ENCODE measurements at places on chromosomes 16 and 17.

- no peak for DNase-seq
Measured at GRCh38 chr17:72477491-72477890, 356.7 kb downstream of the SOX9 start.

- no peak for DNase-seq
Measured at GRCh38 chr17:40612599-40613244, 34.9 kb downstream of the SMARCE1 start.

DNA sequence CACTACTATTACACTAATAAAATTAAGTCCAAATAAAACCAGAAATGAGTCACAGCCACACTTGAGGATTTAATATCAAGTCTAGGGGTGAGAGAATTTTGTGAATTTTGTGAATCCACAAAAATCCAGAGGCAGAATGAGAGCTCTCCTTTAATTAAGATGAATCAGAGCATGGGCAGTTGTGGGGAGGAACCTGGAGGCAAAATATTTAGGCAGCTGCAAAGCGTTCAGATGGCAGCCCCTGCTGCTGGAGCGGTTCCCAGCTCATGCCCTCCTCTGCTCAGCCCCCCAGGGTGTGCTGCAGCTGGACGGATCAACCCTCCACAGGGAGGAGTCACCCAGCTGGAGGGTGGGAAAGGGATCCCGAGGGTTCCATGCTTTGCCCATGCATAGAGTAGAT is 43.4 kb upstream of the IRX6 start:
- DNase-seq: no peak

- no peak for DNase-seq
Measured at GRCh38 chr17:43140396-43141332, 15.5 kb upstream of the BRCA1 start.

DNA sequence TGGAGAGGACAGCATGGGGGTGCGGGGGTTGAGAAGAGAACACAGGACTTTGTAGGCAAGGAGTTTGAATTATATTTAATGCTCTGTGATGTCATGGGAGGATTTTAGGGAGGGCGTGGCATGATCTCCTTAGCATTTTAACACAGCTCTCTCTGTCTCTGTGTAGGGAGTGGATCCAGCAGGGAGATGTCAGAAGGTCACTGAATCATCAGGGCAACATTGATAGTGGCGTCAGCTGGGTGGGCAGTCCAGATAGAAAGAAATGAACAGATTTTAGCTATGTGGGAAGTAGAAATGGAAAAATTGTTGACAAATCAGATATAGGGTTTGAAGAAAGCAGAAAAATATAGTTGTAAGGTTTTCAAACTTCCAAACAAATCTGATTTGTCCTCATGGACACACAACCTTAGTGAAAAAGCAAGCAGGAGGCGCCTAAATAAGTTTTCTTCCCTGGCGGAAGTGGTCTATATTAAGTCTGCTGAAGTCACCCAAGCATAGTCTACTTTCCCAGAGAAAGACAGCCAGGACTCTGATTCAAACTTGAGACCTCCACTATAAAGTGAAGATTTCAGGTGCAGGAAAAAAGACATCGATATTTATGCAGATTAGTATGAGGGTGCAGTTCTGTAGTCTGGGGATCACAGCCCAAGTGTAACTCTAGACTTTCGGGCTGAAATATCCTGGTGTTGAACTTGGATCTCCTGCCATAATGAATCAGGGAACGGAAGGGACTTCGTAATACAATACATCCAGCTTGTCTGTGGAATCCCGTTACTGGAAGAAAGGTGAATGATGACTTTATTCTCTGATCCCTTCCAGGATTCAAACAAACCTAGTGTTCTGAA is 10.1 kb upstream of the PCTP start:
- no peak for DNase-seq

DNA sequence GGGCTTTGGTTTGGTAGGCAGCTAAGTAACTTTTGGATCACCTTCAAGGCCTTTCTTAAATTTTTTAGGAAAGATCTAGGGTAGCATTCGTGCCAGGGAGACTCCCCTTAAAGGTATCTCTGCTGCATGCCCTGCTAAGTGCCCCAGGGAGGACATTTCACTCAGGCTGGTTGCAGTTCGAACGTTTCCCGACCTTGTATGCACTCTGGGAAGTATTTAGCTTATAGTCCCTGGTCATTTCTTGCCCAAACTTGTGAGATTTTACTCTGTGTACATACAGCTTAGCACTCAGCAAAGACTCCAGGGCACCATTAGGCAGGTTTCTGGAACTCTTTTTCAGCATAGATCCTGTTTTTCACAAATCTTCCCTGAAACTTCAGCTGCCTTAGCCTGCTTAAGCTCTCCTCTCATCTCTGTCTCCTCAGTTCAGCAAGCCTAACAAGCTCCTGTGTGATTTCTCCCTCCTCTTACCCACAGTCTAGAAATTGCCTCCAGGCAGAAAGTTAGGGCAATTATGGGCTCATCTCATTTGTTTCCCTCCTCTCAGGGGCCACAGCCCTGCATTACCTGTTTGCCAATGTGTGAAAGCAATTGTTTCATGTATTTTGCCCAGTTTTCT is 84.6 kb downstream of the MRTFB start:
- no peak for DNase-seq

DNA sequence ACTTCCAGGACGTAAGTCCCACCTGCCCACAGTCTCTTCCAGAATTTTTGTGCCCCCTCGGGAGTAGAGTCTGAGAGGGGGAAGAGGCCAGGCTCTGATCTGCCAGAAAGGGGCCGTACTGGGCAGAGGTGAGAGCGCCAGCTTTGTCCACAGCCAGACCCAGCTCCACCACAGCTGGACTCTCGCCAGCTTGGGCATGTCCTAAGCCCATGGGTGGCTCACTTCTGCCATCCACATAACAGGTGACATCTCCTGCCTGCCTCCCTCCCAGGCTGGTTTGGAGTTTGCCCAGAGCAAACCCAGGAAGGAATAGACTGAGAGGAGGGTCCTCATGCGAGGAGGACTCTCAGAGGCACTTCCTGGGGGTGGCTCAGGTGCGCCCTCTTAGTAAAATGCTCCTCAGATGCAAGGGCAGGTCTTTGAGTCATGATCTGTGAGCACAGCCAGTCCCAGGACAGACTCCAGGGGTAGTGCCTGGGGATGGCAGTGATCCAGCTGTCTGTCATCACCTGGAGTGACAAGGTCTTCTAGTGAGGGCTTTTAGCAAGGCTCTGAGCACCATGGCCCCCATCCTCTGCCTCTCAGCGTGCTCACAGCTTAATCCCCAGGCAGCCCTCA is 89.2 kb downstream of the AMFR start:
- DNase-seq: no peak

DNA sequence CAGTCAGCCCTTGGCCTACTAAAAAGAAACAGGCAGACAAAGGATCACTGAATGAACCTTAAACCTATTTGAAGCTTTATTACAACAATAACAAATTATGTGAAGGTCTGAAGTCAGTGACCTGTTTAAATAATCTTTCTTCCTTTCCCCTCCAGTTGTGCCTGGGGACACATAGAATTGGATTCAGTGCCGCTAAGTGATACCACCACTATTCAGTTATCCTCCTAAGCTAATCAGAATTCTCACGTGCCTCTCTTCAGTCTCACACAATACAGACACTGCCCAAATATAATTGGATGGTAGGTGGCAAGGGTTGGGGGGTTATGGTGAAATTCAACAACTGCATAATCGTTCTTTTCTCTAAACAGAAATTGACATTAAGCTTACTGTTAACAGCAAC is 11.4 kb downstream of the TXNDC11 start:
- no peak for DNase-seq

DNA sequence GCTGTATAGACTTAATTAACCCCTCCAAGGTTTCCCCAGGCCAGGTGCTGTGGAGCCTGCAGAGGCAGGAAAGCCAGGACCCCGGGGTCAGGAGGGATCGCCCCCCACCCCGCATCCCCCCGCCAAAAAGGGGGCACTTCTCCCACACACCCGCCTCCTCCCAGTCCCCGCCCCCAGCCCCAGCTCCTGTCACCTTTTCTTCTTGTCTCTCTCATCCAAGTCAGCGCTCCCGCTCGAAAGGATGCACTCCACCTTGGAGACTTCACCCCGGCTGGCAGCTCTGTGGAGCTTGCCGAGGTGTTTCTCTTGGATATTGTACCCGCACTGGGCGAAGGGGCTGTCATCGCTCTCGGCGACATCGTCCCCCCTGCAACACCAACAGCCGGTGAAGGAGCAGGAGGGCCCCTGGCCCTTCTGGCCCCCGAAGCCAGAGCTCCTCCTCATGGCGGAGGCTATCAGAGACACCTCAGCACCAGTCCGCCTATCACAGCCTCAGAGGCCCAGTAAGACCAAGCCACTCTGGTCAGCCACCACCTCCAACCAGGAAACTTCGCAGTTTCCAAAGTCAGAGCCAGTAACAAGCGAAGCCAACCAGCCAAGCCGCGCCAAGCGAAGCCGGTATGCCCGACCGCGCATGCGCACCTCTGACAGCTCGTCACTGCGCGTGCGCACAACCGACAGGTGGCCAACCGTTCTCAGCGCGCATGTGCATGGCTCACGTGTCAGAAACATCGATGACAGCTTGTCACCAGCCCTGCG is 52.5 kb downstream of the SHCBP1 start:
- no peak for DNase-seq

DNA sequence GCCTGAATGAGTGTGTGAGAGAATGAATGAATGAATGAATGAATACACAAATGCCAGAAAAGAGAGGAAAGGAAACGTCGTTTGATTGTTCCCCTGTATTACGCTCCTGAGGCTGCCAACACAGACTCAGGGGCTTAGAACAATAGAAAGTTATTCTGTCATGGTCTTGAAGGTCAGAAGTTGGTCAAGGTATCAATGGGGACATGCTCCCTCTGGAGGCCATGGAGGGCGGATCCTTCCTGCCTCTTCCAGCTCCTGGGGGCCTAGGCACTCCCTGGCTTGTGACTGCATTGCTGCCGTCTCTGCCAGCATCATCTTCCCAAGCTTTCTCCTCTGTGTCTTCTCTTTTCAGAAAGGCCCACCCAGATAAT is 1.5 kb upstream of the SLC38A8 start:
- DNase-seq: no peak

GRCh38 chr16:11045846-11046245 is 101.5 kb downstream of the CLEC16A start:
- no peak for DNase-seq

DNA sequence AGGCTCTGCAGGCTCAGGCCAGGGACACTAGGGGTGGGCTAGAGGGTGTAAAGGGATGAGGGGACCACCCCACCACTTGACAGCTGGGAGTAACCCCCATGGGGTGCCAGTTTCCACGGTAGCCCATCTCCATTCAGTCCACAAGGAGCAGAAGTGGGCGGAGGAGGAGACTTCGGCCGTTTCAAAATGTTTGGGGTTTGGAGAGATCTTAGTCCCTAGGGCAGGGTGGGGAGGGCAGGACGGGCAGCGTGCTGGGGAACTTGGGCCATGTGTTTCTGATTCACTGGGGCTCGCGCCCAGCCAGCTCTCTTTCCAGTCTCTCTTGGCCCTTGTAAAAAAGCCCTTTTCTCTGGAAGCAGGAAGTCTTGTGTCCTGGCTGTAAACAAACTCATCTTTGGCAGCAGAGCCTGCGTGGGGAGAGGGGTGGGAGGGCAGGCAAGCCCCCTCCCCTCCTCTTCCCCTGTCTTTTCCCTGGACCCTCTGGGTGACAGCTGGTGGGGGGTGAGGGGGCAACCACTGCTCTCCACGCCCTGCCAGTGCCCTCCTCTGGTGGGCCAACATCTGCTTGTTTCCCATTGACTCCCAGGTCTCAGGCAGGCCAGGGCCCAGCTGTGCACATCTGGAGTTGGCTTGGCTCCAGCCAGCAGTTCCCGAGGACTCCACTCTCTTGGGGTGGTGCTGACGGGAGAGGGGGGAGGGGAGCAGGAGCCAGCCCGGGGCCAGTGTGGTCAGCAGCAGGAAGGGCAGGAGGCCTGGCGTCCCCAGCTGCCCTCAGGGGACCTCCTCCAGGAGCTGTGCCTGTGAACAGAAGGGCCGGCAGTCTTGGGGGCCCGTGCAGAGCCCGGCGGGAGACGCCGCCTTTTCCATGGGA is 8.1 kb downstream of the CYGB start:
- DNase-seq: peak; percentile 47

DNA sequence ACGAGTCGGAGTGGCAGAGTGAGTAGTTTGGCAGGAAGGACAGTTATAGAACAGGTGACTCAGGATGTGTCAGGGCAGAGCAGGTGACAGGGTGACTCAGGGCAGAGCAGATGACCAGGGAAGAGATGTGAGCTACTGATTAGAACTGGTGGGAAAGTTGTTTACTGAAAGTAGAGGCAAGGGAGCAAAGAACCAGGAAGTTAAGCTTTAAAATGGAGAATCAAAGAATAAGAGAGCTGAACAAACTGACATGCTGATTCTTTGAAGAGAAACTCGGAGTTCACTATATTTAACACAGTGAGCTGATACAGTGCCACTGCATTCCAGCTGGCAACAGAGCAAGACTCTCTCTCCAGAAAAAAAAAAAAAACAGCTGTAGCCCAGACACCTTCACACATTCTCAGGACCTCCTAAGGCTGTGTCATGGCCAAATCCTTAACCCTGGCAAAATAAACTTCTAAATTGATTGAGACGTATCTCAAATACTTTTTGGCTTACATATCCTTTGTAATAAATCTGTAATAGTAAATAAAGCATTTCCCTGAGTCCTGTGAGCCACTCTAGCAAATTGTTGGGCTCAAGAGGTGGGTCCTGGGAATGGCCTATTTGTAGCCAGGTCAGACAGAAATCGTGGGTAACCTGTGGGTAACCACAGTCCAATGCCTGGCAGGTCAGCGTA is 12.3 kb upstream of the UBE2I start:
- DNase-seq: no peak

DNA sequence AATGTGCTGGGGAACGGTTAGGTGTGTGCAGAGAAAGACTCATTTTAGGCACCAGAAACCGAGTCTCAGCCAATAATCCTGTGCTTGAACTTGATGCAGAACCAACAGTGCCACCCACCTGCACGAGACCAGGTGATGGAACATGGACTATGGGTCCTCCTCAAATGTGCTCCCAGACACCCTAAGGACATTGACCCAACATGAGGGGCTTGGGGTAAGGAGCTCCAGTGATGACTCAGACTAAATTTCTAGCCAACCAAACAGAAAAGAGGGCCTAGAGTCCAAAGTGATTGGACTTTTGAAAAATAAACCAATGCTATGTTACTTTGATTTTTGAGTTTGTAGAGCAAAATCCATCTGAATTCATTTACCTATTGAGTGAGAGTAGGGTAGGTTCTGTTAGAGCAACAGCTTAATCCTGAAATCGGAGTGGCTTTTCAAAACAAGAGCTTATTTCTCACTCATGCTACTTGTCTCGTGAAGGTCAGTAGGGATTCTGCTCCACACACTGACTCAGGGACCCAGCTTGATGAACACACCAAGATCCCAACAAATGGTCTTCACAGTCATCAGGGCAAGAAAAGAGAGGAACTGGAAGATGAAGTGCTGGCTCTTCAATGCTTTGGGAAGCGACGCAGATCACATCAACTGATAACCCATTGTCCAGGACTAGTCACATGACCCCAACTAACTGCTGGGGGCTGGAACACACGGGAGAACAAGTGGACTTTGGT is 21.8 kb downstream of the FAM20A start:
- DNase-seq: no peak

- no peak for DNase-seq
Measured at GRCh38 chr16:31002250-31002700, 8.2 kb downstream of the STX1B start.

DNA sequence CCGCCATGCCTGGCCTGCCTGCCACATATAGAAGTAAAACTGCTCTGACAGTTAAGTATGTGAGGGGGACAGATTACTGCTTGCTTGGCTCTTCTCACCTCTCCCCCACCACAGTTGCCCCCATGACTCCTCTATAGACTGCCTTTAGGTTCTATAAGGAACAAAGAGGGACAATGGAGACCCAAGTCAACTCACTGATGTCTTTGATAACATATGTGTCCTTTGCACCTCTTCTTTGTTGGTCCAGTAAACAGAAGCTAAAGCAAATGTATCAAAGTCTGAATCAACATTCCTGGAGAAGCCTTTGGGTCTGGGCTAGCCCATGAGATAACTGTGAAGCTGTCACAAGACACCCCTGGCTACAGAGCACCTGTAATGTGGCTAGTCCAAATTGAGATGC is 27.1 kb downstream of the NUDT7 start:
- DNase-seq: no peak
